ENCODE measurements at places on chromosomes 11 and 22. TPM values are rescaled to one million over a fixed set of nuclear protein-coding genes. Genes with fewer than 3 reads are reported as not detected.

Gene CHRDL2
- total RNA-seq, result not detected

Gene SLC22A8
- not detected for total RNA-seq

Gene MRGPRF
- total RNA-seq, result 0.05 TPM

Gene ANGPTL5
- total RNA-seq, result not detected

Gene BIK
- total RNA-seq, result 1.7 TPM

Gene MGAT3
- not detected for total RNA-seq

All from dermis blood vessel endothelial cell (primary cell).